Cardiac septum (tissue), 1 donor: ENCODE measurements at places on chromosomes 5 and 9. TPM values are rescaled to one million over a fixed set of nuclear protein-coding genes. Genes with fewer than 3 reads are reported as not detected.

Gene CDC20B
- not detected for total RNA-seq

Gene AFAP1L1
- total RNA-seq, result 55.2 TPM

Gene CSF1R
- 11.9 TPM for total RNA-seq

Gene SEMA5A
- 75.8 TPM for total RNA-seq

Gene SPATA6L
- 2.4 TPM for total RNA-seq

Gene TLE1
- 9.8 TPM for total RNA-seq

Gene SHISAL2B
- total RNA-seq, result not detected

Gene GRM6
- total RNA-seq, result not detected

Gene HMMR
- 0.46 TPM for total RNA-seq

Gene PCDHGB5
- total RNA-seq, result 13.9 TPM

Gene DMRT3
- total RNA-seq, result 0.16 TPM

Gene PDGFRB
- total RNA-seq, result 54.6 TPM

Gene LCN6
- 4.5 TPM for total RNA-seq

Gene C6
- 25.8 TPM for total RNA-seq

Gene PCDHGA4
- total RNA-seq, result 15.6 TPM

Gene TAS2R1
- total RNA-seq, result not detected

Gene BRD9
- 25.9 TPM for total RNA-seq

Gene SOHLH1
- not detected for total RNA-seq

Gene NEUROG1
- total RNA-seq, result not detected

Gene CSF2
- total RNA-seq, result not detected

Gene GDA
- total RNA-seq, result not detected

Gene PIP5KL1
- 0.57 TPM for total RNA-seq

Gene COL23A1
- total RNA-seq, result 16.5 TPM

Gene FGF10
- total RNA-seq, result 0.32 TPM

Gene QRFP
- total RNA-seq, result not detected

Gene CDH6
- 4.0 TPM for total RNA-seq

Gene C9orf43
- total RNA-seq, result 0.16 TPM

Gene SCGB3A2
- total RNA-seq, result not detected

Gene FOXD1
- total RNA-seq, result 0.54 TPM

Gene LOX
- total RNA-seq, result 6.8 TPM

Gene GNA14
- 2.7 TPM for total RNA-seq

Gene PCDHA13
- not detected for total RNA-seq

Gene NFIB
- 129 TPM for total RNA-seq

Gene TRIP13
- 0.57 TPM for total RNA-seq

Gene MLLT3
- 13.3 TPM for total RNA-seq

Gene OMD
- 6.5 TPM for total RNA-seq

Gene MRPS2
- total RNA-seq, result 37.2 TPM

Gene IL13
- total RNA-seq, result not detected

Gene PAEP
- not detected for total RNA-seq

Gene SPINK7
- total RNA-seq, result not detected

Gene PDE8B
- 5.7 TPM for total RNA-seq
